ENCODE measurements at places on chromosomes 16 and 17.

DNA sequence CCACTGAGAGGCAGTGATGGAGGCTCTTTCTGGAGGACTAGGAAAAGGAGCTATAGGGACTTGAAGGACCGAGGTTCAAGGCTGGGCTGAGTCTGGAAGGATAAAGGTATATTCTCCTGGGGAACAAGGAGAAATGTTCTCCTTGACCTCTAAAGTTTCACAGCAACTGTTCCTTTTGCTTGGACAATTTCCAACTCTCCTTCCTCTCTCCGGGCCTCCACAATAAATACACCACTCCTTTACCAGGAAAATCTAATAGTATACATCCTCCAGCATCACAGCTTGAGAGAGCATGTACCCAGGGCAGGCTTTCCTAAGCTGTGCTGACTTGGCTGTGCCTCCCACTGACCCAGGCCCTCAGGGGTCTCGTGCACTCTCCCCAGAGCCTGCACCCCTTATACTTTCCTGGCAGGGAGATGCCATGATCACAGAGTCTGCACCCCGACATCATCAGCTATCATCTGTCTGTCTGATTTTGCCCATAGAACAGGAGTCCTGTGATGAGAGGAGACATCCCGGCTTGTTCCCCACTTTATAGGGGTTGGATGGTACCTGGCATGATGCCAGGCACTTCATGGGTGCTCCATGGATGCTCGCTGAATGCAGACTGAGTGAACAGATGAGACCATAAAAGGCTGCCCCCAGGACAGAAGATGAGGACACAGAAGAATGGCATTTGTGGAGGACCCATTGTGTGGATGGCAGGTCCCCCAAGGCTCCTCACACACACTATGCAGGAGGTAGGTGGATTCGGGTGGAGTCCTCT, 582.6 kb upstream of the CDH5 start:
- DNase-seq: no peak

DNA sequence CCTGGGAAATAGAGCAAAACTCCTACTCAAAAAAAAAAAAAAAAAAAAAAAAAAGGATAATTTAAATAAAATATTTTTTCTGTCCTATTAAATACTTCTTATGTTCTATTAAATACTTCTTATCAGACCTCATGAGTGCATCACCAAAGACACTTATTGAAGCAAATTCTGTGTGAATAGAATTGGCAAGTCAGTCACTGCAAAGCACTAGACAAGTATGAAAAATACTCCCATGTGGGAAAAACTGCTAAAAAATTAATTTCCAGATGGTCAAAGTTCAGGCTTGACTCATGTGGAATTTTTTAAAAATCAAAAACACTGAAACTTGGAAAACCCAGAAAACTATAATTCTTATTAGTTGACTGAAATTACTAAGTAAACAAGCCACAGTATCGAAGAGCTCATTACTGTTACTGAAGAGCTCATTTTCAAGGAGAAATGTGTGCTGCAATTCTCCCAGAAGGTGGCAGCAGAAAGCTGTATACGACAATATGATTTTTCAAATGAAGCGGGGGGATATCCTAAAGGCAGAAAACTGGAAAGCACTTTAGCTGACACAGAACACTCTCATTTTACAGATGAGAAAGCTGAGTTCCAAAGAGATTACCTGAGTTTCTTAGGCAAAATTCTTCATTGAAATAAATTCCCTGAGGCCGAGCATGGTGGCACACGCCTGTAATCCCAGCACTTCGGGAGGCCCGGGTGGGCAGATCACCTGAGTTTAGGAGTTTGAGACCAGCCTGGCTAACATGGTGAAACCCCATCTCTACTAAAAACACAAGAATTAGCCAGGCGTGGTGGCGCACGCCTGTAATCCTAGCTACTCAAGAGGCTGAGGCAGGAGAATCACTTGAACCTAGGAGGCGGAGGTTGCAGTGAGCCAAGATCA, 15.9 kb upstream of the FBXO47 start:
- DNase-seq: peak; percentile 51

- DNase-seq: no peak
Measured at GRCh38 chr16:2071454-2072202, 23.8 kb downstream of the TSC2 start.

GRCh38 chr17:36691606-36692005, 90.2 kb downstream of the MRM1 start:
- DNase-seq: no peak

GRCh38 chr17:7977805-7978204, 24.6 kb upstream of the GUCY2D start:
- no peak for DNase-seq
